ENCODE measurements at places on chromosomes 12 and 14. TPM values are rescaled to one million over a fixed set of nuclear protein-coding genes. Genes with fewer than 3 reads are reported as not detected.

- no peak for DNase-seq
Observed at GRCh38 chr14:31834616-31835015, 242.5 kb upstream of the ARHGAP5 start.

DNA sequence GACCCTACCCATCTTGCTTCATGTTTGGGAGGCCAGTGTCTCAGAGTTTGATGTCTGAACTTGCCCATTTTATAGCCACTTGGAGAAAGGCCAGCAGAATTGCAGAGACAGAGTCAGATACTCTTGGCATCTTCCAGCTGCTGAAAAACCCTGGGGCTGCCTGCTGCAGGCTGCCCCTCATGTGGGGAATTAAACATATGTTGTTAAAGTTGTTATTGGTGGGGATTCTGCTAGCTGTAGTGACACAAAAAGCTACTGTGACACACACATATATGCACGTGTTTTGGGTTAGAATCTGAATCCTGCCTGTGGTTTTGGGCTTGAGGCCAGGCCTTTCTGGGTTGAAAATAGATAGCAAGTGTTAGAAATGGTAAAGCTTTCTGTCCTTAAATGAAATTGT lies 1288.4 kb downstream of the AACS start:
- DNase-seq: no peak

ALG10 gene
- 4.7 TPM for total RNA-seq

DNA sequence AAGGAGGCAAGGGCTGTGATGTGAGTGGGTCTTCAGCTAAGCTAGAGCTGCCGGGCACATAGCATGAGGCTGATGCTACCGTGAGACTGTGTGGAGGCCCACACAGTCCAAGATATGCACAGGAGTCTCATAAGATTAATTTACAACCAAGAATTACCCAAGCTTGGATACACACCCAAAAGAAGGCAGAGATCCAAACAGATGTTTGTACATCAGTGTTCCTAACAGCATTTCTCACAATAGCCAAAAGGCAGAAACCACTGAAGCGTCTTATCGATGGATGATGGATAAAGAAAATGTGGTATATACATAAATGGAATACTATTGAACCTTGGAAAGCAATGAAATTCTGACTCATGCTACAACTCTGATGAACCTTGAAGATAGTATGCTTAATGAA lies 40.8 kb upstream of the RIC8B start:
- no peak for DNase-seq

- no peak for DNase-seq
Observed at GRCh38 chr14:92248696-92249095, 74.3 kb upstream of the SLC24A4 start.

GRCh38 chr12:104719700-104720338 lies 238.3 kb downstream of the SLC41A2 start:
- DNase-seq: no peak

GRCh38 chr14:93533842-93534241 lies 103.1 kb downstream of the UNC79 start:
- no peak for DNase-seq

GRCh38 chr12:39235990-39236767 lies 206.7 kb downstream of the KIF21A start:
- DNase-seq: no peak

CIROP gene
- not detected for total RNA-seq

- peak; percentile 46 for DNase-seq
Observed at GRCh38 chr12:75856235-75856634, 175.3 kb downstream of the PHLDA1 start.

DNA sequence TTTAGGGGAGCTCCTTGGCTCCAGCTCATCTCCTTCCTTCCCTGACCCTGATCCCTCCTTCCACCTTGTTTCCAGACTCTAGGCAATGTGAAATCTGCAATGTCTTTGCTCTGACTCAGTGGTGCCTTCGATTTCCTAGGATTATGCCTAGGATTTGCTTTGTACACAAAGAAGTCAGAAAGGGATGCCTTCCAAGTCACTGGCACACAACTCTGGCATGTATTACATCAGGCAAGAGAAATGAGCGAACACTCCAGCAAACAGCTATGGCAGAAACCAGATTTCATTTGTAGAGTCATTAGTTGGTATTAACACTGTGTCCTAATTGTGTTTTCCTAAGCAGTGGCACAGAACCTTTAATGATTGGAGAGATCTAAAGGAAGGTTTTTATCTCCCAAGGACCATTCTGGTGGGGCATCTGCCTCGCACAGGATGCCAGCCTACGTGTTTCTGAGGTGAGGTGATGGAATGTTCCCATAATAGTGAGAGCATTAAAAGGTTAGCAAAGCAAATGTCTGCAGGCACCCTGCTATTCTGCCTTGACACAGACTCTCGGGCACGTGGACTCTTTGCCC lies 84.9 kb downstream of the WSCD2 start:
- no peak for DNase-seq

DNA sequence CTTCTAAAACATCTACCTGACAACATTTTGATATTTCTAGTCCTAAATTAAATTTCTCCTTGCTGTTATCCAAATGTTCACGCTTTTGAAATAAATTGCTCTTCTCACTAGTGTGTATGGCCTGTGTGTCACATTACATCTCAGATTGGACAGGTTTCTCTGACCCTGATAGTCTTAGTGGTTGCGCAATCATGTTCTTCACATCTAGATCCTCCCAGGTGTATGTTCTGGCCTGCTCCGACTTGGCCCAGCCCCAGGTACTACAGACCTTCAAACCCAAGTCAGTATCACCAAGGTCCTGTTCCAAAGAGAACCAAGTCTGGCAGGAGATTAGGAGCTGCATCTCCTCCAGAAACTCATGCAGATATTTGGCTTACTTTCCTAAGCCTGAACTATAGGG lies 209.5 kb downstream of the ASCL1 start:
- no peak for DNase-seq

- no peak for DNase-seq
Observed at GRCh38 chr14:50040895-50041465, 75.4 kb downstream of the VCPKMT start.

- peak; percentile 41 for DNase-seq
Observed at GRCh38 chr12:54373649-54374561, 9.6 kb upstream of the GPR84 start.

KCNH3 gene
- 1.1 TPM for total RNA-seq

DNA sequence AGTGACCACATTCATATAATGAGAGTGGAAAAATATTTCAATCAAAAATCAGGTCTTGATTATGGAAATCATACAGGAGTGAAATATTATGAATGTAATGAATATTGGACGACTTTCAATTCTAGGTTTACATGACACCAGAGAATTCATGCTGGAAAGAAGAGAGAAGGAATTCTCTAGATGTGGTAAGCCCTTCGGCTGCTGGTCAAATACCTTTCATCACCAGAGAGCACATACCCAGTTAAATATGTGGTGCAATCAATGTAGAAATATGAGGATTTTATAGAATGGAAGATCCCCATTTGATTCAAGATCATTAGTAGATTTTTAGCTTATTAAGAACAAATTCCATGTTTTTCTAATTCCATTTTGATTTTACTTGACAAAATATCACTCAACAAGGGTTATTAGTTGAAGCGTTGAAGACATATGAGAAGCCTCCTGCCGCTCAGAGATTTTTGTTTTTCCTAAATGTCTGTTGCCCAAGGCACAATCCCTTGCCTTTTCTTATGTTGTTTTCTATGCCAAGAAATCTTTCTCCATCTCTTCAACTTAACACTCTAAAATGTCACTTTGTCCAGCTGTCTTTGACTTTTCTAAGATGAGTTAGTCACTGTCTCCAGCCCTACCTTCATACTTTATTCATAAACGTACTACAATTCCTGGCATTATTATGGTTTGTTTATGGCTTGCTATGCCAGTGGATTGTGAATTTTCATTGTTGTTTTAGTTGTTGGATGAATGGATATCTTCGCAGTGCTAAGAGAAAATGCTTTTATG lies 72.8 kb upstream of the ZDHHC17 start:
- DNase-seq: no peak

GRCh38 chr12:48018618-48018995 lies 14.3 kb upstream of the COL2A1 start:
- no peak for DNase-seq
